ENCODE measurements at places on chromosomes 12 and 14.

DNA sequence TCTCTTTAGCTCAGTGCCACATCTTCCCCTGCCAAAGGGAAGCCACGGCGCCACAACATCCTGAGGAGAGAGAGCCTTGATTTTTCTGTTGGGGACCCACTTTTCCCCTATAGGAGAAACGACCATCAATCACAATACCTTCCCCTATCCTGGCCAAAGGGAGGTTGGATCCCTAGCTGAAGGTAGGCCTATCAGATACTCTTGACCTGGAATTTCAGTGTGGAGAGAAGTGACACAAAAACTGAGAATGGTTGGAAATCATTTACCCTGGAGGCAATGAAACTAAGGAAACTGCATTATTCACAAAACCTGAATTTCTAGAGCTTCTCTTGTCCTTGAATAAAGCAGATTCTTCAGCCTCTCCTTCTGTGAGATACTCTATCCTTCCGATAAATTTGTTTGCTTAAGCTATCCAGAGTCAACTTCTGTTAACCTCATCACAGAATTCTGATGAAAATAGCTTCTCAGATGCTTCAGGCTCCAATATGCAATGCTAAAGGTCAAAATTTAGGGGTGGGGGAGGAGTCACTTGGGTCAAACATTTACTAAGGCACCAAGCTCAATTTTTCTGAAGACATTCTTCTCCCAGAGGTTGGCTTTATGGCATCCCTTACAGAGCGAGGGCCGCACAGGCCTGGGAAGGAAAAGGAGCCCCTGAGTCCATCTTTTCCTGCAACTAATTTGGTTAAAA, 27.0 kb upstream of the DUSP6 start:
- DNase-seq = no peak

DNA sequence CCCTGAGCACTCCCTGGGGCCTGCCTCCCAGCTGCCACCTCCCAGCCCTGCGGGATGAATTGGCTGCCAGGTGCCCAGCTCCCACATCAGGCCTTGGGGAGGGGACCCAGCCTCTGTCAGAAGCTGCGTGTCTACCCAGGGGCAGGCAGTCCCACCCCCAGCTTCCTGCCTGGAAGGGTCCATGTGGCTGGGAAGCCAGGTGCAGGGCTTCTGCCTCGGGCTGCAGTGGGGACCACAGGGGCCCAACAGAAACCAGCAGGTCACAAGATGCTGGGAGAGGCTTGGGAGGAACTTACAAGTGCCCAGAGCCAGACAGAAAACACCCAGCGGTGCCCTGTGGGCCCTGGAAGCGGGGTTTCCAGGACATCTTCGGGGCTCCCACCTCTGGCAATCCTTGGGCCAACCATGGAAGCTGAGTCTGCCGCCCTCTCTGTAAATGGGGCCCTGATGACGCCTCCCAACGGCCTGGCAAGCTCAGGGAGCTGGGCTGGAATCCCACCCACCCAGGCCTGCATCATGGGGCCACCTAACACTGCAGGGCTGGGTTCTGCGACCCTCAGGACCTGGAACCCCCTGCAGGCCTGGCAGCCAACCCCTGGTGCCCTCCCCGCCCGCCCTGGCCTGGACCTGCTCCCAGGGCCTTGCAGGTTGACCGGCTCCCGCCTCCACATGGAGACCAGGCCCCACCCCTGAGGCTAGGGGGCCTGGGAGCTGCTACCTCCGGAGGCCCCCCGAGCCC, 36.6 kb downstream of the CCNK start:
- no peak for DNase-seq

GRCh38 chr12:49684310-49684854, 22.8 kb downstream of the FMNL3 start:
- no peak for DNase-seq

DNA sequence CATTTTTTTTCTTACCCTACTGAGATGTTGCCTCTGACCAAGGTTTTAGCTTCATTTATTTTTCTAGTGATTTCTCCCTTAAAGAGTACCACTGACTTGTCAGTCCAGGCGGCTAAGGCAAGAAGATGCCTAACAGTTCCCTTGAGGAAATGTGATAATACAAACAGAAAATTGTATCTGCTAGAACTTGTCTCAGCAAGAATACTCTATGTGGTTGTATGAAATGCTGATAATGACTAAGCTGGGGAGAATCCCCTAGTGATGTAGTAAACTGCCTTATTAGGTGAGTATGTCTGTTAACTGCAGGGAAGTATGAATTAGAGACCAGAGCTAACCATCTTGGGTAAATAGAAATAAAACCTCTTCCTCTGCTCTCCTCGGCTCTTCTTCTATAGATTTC, 6.7 kb downstream of the C12orf54 start:
- DNase-seq = no peak

- DNase-seq = no peak
Measured at GRCh38 chr12:15230751-15231150, 9.5 kb upstream of the RERG start.

- no peak for DNase-seq
Measured at GRCh38 chr14:56918849-56919574, 108.7 kb upstream of the OTX2 start.

- DNase-seq = no peak
Measured at GRCh38 chr14:30114051-30114450, 186.4 kb upstream of the PRKD1 start.

DNA sequence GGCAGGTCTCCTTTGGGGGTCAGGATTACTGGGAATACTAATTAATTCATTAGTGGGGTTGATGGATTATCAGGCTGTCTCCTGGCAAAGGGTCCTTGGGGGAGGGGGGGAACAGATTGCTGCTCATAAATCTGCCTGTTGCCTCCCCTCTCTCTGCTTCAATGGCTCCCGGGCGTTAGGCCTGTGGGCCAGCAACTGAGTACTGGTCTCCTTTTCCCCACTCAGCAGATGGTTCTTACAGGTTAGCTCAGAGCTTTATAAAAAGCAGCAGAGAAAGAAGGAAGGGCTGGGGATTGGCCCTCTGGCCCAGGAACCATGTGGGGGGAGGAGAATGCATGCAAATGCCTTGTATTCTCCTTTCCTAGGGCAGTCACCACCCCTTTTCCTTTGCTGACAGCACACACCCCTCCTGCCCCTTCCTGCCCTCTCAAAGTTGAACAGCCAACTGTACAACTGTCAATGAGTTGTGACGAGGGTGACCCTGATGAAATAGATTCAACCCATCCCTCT, 2.3 kb upstream of the NEUROD4 start:
- DNase-seq = no peak

DNA sequence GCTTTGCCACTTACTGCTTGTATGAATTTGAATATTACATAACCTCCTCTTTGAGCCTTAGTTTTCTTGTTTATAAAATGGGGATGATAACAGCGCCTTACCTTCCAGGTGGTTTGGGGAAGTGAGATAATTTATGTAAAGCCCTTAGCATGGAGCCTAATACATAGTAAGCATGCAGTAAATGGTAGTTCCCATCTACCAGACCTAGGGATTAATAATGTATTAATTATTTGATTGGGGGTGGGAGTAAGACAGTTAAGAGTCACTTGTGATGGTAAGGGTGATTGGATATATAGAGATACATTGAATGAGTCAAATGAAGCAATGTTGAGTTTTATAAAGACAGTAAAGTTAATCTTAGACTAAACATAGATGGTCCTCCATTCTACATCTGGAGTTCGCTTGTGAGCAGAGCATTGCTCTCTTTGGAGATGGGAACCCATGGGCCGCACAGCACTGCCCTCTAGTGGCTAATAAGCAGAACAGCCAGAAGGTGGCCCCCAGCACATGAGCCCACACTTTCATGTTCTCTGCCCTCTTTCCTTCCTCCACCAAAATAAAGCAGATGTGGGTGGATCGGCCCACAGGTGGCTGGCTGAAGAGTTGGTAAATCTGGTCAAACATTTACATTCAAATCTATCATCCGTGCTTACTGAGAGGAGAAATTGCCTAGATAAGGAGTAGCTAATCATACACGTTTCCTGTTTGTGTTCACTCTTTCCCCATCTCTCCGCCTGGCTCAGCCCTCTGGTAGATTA, 26.5 kb upstream of the TAMALIN start:
- peak; percentile 30 for DNase-seq

- no peak for DNase-seq
Measured at GRCh38 chr14:25055992-25056687, 6.2 kb upstream of the STXBP6 start.

- DNase-seq = no peak
Measured at GRCh38 chr12:30155001-30155730, 371.4 kb upstream of the TMTC1 start.

- DNase-seq = no peak
Measured at GRCh38 chr12:94304012-94304411, 155.6 kb downstream of the PLXNC1 start.

DNA sequence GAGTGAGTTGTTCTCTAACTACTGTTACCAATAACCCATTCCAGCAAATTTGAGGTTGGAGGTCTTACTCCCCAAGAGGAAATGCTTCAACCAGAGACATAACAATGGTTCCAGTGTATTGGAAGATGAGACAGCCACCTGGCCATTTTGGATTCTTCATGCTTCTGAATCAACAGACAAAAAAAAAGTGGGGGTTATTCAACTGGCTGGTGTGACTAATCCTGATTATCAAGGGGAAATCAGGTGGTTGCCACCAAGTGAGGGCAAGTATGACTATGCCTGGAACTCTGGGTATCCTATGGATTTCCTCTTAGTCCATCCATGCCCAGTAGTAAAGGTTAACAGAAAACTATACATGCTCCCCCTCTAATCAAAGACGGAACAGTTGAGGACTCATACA, 29.9 kb upstream of the ZNF641 start:
- no peak for DNase-seq

DNA sequence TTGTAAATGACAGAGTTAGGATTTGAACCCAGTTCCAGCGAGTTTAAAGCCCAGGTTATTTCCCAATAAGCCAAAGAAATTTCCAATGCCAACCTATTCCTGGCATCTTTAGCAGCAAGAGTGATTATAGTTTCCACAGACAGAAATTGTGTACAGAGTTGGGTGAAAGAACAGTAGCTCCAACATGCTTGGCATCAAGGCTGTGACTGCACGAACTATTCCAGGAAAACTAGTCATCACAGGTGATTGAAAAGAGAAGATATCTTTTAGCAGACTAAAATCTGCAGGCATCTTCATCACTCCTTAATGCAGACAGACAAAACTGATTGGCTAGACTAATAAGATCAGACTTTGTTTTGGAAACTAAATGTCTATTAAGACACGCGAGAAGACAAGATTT, 262.7 kb upstream of the PLEKHG7 start:
- DNase-seq = no peak

- no peak for DNase-seq
Measured at GRCh38 chr14:80930095-80930494, 11.4 kb downstream of the CEP128 start.

GRCh38 chr12:56204275-56204674, 15.0 kb upstream of the SMARCC2 start:
- no peak for DNase-seq

- no peak for DNase-seq
Measured at GRCh38 chr12:19539836-19540235, 100.5 kb downstream of the AEBP2 start.

DNA sequence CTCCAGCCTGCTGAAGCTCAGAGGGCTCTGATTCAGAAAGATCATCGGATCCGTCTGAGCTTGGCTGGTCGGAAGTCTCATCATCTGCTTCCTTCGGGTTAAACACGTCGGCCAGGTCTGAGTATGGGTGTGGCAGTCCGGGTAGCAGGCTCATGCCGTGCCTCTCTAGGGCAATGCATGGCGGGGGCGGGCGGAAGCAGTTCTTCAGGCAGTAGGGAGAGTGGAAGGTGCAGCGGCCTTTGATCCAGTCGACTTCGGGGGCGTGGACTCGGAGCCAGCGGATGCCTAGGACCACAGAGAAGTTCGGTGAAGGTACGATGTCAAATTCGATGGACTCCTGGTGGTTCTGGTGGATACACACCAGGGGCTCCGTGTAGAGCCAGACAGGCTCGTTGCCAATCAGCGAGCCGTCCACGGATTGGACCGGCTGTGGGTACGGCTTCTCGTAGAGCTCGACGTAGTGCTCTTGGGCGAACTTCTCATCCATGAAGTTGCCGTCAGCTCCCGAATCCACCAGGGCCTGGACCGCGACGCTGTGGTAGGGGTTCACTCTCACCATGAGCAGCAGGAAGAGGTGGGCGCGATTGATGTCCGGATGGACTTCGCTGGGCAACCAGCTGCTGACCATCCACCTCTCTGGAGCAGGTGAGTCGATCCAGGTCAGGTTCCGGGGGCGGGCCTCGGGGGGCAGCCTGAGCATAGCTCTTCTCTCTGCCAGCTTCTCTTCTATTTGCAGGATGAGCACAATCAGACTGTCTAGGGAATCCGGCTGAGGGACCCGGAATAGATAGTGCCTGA, 20.3 kb downstream of the RTL1 start:
- DNase-seq = no peak

- DNase-seq = no peak
Measured at GRCh38 chr12:52514471-52515318, 5.5 kb downstream of the KRT5 start.

DNA sequence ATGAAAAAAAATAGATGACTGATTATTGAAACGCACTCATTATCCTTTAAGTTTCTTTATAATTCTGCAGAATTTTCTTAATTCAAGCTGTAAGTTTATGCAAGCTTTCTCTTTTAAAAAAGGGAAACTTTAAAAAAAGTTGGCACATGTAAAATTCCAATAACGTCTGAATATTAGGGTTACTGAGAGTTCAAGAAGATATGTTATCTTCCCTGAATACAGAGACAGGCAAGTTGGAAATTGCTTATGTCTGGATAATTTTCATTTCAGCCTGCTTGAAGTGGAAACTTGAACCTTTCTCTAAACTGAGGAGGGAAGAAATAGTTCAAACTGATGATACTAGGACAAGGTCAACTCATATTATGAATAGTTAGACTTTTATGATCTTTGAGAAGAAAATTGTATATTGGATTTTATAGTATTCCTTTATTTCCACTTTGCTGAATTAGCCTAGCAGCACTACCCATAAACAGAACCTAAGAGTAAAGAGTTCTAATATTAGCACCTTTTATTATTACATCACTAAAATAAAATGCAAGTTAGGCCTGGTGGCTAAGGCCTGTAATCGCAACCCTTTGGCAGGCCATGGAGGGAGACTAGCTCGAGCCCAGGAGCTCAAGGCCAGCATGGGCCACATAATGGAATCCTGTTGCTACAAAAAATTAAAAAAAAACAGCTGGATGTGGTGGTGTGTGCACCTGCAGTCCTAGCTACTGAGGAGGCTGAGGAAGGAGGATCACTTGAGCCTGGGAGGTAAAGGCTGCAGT, 288.0 kb downstream of the TRHDE start:
- DNase-seq = no peak

GRCh38 chr12:14643251-14643650, 53.1 kb downstream of the GUCY2C start:
- no peak for DNase-seq

DNA sequence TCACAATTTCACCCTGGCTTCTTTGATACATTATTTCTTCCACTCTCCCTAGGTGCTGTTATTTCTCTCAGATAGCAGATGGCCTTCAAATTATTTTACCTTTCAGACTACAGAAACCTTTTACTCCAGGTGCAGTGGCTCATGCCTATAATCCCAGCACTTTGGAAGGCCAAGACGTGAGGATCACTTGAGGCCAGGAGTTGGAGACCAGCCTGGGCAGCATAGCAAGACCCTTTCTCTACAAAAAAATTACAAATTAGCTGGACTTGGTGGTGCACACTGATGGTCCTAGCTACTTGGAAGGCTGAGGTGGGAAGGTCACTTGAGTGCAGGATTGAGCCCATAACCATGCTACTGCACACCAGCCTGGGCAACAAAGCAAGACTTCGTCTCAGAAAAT, 23.1 kb downstream of the SLC7A7 start:
- DNase-seq = no peak

GRCh38 chr14:59679872-59680271, 103.3 kb upstream of the CCDC175 start:
- no peak for DNase-seq

GRCh38 chr14:104130974-104131651, 7.3 kb upstream of the KIF26A start:
- DNase-seq = no peak

- no peak for DNase-seq
Measured at GRCh38 chr14:33646692-33647260, 304.1 kb downstream of the EGLN3 start.

Measured in activated naive CD4-positive, alpha-beta T cell (primary cell).